ENCODE measurements at places on chromosomes 3 and 15.

GRCh38 chr15:40204100-40204499, 34.8 kb upstream of the PAK6 start:
- DNase-seq, result no peak

DNA sequence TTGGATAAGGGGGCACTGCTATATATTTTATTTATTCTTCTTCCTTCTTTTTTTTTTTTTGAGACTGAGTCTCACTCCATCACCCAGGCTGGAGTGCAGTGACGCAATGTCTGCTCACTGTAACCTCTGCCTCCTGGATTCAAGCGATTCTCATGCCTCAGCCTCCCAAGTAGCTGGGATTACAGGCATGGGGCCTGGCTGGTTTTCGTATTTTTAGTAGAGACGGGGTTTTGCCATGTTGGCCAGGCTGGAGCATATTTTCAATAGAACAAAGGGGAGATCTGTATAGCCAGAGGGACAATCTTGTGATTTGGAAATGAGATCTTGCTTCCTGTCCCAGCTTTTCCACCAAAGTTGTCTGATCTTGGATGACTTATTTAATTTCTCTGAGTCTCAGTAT, 133.1 kb upstream of the ABHD17C start:
- no peak for DNase-seq

DNA sequence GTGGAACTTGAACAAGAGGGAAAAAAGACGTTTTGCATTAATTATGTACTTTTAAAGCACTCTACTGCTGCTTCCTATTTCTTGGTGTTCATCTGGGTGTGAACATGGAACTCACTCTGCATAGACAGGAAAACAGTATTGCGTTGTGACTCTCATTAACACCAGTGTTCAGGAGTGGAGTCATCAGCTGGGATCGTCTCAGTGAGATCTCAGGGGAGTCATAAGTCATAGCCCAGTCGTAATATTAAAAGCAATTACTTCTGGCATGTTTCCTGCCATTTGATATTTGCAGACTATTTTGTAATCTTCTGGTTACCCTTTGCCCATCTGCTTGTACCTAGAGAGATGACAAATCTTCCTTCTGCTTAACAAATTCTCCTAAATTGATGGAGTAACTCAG, 462.0 kb upstream of the ATP11B start:
- DNase-seq, result no peak

- no peak for DNase-seq
These were observed 10.8 kb downstream of the WNT7A start for GRCh38 chr3:13868844-13869724.

GRCh38 chr3:74287557-74287956, 326.9 kb downstream of the CNTN3 start:
- no peak for DNase-seq

GRCh38 chr3:36852071-36852470, 87.7 kb upstream of the DCLK3 start:
- no peak for DNase-seq

DNA sequence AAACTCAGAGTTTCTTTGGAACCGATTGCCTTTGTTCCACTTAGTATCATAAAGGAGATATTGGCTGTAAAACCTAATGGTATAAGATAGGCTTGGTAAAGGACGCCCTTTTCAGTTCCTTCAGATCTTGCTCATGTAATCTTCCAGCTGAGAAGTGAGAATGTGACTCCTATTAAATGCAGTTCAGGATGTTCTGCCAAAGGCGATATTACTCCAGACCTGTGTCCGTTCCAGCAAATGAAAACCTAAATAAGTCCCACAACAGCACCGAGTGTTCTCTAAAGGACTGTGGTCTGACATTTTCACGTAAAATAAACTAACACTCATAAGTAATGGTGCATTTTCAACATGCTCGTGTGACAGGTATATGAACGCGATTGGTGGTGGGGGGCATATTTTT, 276.2 kb downstream of the FEZF2 start:
- DNase-seq, result no peak

DNA sequence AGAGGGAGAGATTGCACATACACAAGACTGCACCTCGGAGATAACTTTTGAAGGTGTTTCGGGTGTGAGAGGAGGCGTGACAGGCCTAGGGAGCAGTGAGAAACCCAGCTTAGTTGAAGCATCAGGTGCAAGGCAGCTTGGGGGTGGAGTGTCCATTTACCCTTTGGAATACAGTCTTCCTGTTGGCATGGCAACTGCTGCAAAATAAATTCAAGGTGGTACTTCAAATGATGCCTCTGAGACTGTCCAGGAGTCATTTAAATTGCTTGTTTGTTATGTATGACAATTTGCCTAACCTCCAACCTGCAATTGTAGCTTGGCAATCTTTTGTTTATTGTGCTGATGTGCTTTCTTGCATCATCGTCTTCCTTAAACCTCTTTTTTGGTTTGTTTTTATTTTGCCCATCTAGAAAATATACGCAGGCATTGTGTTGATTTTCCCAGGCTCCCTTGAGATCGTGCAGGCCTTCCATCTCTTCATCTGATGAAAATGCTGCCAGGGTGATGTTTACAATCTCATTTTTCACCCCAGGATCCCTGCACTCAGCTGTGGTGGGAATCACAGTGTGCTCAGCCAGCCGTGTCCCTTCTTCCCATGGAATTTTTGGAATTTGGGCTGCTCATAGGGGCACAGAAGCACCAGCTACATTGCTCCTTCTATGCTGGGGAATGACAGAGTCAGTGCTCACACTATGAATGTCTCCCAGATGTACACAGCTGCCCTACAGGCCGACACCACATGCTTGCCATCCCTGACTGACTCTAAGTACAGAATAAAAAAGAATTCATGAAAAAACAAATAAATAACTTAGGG, 583.1 kb upstream of the CFAP20DC start:
- DNase-seq, result no peak

GRCh38 chr3:134955874-134956273, 160.8 kb downstream of the EPHB1 start:
- DNase-seq, result no peak

- no peak for DNase-seq
These were observed 115.2 kb downstream of the CHSY1 start for GRCh38 chr15:101136381-101137268.

GRCh38 chr3:106114848-106115247, 246.0 kb upstream of the CBLB start:
- DNase-seq, result no peak

DNA sequence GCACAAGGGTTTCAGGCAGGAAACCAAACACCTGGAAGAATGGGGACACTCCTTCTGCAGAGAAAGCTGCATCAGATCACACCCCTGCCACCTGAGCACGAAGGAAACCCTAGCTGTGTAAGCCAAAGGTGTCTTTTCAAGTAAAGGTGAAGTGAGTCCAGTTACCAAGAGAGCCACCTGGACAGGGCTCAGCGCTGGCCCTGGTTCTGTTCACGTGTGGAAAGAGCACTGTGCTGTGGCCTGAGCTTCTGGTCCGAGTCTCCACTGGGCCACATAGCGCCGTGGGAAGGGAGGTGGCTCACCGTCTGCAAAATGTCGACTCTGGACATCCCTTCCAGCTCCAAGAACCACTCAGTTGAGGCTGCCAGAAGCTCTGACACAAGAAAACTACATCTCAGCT, 151.1 kb downstream of the ADAMTS17 start:
- no peak for DNase-seq

- DNase-seq, result no peak
These were observed 143.3 kb upstream of the GMNC start for GRCh38 chr3:191005790-191006189.

GRCh38 chr3:58173669-58174398, 36.9 kb downstream of the DNASE1L3 start:
- no peak for DNase-seq

DNA sequence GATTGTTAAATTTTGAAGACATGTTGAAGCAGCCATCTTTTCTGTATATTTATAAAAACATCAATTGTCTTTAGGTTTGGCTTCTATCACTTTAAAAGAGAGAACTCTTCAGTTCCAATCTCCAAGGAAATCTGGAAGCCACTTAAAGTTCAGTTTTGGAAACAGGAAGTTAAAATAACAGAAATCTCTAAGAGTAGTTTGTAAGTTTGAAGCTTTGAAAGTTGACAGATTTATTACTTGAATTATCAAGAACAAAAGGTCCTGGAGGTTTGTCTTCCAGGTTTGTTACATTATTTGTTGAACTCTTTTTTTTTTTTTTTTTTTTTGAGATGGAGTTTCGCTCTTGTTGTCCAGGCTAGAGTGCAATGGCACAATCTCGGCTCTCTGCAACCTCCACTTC, 30.0 kb downstream of the RNF111 start:
- no peak for DNase-seq

- no peak for DNase-seq
These were observed 77.5 kb upstream of the PIAS1 start for GRCh38 chr15:67976506-67977073.

DNA sequence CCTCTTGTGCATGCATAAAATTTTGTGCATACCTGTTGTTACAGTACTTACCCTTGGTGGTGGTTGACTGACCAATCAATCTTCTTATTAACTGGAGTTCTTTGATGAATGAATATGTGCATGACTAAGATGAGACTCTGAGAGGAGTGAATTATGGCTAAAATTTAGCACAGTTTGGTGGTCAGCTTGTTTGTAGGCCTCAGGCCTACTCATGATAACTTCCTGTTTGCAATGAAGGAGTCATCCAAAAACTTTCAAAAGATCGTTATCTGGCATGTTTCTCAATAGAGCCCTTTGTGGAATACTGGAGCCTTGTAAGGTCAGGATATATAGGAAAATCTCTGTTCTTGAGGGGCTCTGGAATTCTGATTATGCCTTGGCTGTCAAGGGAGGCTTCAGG, 66.5 kb downstream of the LEKR1 start:
- DNase-seq, result no peak

DNA sequence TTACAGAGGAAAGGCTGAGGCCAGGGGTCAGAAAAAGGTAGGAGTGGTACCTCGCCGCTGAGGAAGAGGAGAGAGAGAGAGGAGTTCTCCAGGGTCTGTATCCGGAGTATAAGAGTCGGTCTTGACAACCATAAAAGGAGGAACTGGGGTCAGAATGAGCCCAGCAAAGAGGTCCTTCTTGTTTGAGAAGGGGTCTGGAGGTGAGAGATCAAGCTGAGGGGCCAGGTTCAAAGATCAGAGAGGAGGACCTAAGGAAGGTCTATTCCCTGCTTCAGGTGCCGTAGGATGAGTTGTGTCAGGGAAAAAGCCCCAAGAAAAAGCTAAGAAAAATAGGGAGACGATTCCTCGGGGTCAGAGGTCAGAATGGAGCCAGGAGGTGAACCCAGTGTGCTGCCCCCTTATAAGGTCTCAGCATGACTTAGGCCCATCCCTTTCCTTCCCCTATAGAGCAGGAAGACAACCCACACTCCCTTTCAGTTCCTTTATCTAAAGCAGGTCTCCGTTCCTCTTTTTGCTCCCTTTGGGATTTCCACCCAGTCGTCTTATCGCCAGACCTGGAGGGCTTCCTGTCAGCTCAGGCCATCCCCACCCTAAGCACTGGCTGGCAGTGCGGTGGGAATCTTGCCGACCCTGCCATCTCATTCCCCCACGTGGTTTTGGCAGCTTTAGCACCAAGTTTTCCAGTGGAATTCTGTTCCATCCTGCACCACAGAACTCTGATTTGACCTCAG, 651 bp downstream of the MTMR14 start:
- DNase-seq, result no peak

DNA sequence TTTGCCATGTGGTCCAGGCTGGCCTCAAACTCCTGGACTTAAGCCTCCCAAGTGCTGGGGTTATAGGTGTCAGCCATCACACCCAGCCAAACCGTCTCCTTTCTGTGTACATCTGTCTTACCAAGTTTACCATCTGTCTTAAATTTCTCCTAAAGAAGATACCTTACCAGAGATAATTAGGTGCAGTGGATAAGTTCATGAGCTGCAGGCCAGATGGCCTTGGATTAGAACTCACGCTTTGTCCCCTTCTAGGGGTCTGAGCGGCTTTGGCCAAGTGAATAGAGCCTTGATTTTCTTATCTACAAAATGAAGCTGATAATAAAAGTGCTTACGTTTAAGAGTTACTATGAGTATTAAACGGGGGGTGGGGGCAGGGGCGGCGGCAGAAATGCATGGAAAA, 103.9 kb downstream of the SUCLG2 start:
- DNase-seq, result no peak

DNA sequence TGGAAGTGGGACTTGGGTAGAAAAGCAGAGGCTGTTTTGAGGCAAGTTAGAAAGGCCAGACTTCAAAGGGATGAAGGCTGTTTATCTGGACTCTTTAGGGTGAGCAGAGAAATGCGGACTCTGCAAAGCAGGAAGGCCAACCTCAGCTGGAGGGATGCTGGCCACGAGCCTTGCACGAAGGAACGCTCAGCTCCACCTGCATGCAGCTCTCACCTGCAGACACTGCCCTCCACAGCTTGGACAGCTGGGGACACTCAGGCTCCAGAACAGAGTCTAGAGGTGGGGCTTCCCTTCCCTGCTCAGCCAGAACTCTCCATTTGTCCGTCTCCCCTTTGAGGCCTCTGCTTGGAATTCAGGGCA, 229.7 kb downstream of the ADAMTS17 start:
- DNase-seq, result peak; percentile 23

DNA sequence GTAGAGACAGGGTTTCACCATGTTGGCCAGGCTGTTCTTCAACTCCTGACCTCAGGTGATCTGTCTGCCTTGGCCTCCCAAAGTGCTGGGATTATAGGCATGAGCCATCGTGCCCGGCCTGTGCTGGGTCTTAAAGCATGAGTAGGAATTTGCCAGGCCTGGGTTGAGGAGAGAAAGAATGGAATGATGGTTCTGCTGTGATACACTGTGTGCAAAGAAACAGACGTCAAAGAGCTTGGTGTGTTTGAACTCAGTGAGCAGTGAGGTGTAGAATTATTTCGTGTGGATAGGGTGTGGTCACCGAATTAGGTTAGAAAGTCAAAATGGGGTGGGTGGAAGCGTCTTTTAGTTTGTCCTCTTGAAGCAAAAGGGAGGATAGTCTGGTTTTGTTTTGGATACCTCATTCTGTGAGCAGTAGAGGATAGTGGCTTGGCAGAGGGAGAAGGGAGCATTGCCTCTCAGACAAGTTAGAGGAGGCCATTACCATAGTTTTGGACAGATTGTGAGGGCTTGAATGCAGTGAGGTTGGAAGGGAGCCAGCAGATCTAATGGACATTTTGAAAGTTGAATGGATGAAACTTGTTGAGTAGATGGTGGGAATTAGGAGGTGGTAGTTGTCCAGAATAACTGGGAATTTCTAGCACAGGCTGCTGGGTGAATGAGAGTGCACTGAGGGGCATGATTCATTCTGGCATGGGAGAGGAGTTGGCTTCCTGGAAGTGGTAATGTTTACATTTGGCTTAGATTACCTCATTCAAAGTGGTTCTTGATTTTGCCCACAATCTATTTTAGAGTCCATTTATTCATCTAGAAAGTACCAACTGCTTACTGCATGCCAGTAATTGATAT, 27.2 kb downstream of the AKAP13 start:
- no peak for DNase-seq

DNA sequence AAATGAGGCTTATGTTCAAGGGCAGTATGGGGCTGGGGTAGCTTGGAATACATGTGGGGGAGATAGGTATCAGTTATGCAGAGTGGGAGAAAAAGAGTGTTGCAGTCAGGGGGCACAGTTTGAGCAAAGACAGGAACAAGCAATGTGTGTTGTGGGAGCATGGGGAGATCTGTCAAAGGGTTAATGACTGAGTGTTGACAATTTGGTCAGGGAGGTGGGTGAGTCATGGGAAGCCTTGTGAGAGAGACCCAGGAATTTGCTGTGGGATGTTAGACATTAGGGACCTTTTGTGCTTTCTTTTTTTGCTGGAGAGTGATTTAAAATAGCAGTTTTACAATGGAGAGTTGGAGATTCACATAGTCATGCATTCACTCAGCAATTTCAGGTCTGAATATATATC, 221.6 kb upstream of the NR2E3 start:
- no peak for DNase-seq

- DNase-seq, result no peak
These were observed 272.1 kb downstream of the UNC13C start for GRCh38 chr15:54250326-54250725.

- no peak for DNase-seq
These were observed 70.5 kb upstream of the SAMMSON start for GRCh38 chr3:69929019-69929418.
